ENCODE measurements at places on chromosomes 6 and 20. TPM values are rescaled to one million over a fixed set of nuclear protein-coding genes. Genes with fewer than 3 reads are reported as not detected.

DNA sequence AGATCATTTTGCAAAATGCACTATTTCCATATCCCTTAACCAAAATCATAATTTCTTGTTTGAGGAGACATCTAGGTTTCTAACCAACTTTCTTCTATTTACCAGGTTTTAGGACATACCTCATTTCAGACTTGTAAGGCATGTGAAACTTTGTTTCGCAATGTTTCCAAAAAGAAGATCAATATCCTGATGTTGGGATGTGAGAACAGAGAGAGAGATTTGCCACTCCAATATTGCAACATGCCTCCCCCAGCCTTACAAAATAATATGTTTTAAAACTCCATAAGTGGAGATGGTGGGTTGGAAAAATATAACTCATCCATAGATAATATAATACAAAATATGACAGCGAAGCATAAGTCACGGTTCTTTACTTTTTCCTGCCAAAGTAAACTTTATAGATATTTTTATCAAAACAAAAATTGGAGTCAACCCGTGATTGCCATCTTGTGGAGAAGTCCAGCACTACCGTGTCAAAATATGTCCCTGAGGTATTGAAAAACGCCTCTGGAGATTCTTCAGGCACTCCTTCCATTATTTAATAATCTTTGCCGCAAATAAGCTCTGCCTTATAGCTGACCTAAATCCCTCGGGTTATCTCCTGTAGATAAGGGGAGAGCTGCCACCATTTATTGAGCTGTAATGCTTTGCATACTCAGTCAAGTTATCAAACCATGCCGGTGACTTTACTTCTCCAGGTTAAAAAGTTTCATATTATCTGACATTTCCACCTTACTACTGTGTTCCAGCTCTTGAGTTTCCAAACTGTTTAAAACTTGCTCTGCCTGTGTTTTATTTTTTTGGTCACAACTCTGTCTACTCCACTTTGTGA, 534.2 kb downstream of the HACE1 start:
- H3K27ac ChIP-seq = no peak overlapping the region
- no peaks in the 10 kb centered on the region for H3K36me3 ChIP-seq
- H3K27me3 ChIP-seq = no peaks in the 10 kb centered on the region
- H3K4me1 ChIP-seq = peaks cover 4% of the 10 kb centered on the region
- no peak overlapping the region for H3K4me3 ChIP-seq

DNA sequence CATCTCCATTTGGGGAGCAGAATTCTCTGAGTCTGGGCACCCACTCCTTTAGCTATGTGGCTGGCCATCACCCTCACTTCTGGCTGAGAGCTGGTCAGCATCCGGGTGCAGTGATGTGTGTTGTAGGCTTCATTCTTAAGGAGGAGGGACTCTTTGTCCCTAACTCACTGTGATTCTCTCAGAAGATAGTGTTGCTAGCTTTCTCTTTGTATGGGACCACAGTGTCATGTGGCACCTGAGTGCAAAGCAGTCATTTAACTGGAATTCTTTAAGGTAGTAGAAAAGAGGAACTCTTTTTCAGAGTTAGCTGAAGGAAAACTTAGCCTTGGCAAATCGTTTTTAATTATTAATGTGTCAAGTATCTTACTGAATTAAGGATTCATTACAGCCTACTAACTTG, 165.9 kb downstream of the JARID2 start:
- no peaks in the 10 kb centered on the region for H3K4me1 ChIP-seq
- no peaks in the 10 kb centered on the region for H3K27me3 ChIP-seq
- H3K36me3 ChIP-seq = no peaks in the 10 kb centered on the region
- no peak overlapping the region for H3K4me3 ChIP-seq
- no peak for DNase-seq
- H3K27ac ChIP-seq = no peak overlapping the region

GRCh38 chr20:63846128-63846771, 15.0 kb upstream of the ABHD16B start:
- H3K27ac ChIP-seq = peak overlapping the region; percentile 58
- peaks cover 42% of the 10 kb centered on the region for H3K4me1 ChIP-seq
- H3K36me3 ChIP-seq = no peaks in the 10 kb centered on the region
- peaks cover 19% of the 10 kb centered on the region for H3K27me3 ChIP-seq
- no peak overlapping the region for H3K4me3 ChIP-seq

- H3K27ac ChIP-seq = no peak overlapping the region
- H3K36me3 ChIP-seq = no peaks in the 10 kb centered on the region
- DNase-seq = no peak
- no peaks in the 10 kb centered on the region for H3K27me3 ChIP-seq
- no peak overlapping the region for H3K4me3 ChIP-seq
These were observed 178.8 kb upstream of the SNX9 start for GRCh38 chr6:157644043-157644810.

Gene FAM83D
- 4.8 TPM for total RNA-seq

Gene CDH26
- total RNA-seq = 4.6 TPM

Gene ZNF341
- total RNA-seq = 10.0 TPM

Gene EEF1A2
- not detected for total RNA-seq

- no peaks in the 10 kb centered on the region for H3K4me1 ChIP-seq
- no peak overlapping the region for H3K27ac ChIP-seq
- no peak for DNase-seq
- no peak overlapping the region for H3K4me3 ChIP-seq
- H3K27me3 ChIP-seq = no peaks in the 10 kb centered on the region
These were observed 143.7 kb upstream of the HTR1E start for GRCh38 chr6:86793649-86794048.

DNA sequence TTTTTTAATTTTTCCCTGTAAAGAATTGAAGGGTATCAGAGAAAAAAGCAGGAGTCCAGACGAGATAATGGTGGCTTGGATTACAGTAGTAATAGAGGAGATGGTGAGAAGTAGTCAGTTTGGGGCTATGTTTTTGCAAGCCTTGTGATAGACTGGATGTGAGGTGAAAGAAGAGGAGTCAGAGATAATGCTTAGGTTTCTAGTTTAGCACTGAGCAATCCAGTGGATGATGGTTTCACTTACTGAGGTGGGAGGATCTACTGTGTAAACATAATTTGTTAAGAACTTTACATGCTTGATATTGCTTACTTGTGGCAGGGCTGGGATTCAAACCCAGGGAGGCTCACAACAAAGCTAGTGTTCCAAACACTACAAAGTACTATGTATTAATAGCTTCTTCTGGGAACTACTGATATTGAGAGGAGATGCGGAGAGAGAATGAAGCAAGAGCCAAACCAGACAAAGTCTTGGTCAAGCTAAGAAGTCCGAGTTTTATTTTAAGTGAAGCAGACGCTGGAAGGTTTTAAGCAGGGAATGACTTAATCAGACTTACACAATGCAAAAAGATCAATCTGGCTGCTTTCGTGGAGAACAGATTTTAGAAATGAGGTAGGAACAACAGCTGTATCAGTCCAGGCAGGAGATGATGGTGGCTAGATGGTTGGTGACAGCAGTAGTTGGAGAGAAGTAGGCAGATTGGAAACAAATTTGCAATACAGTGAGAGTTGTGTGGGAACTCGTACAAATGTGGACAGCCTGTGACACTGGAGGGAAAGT, 58.0 kb downstream of the ZFAND3 start:
- no peak overlapping the region for H3K27ac ChIP-seq
- H3K4me3 ChIP-seq = no peak overlapping the region
- H3K4me1 ChIP-seq = peaks cover 16% of the 10 kb centered on the region
- no peaks in the 10 kb centered on the region for H3K27me3 ChIP-seq
- no peaks in the 10 kb centered on the region for H3K36me3 ChIP-seq
- DNase-seq = no peak

DNA sequence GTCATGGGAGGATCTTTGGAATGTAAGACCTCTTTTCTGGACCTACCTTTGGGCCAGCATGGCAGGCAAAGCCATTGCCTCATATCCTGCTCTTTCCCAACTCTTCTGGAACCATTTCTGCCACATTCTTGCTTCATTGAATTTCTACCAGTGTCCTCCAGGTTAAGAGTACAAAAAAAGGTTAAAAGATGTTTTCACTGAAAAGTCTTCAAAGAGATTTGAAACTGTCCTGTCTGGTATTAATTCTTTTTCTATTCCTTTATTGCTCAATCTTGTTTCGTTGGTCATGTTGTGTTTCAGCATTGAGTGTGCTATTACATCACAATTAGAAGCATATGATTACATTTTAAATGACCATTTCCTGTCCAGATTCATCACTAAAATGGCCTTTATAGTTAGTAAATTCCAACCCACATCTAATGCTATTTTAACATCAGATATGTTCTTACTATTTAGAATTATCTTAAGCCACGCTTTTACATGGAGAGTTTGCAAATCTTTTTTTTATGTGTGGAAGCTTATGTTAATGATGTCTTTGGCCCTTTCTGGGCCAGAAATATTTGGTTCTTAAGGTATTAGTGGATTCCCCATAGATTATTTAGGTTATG, 450.9 kb downstream of the GJA1 start:
- H3K27ac ChIP-seq = no peak overlapping the region
- H3K4me3 ChIP-seq = no peak overlapping the region
- H3K27me3 ChIP-seq = no peaks in the 10 kb centered on the region
- H3K4me1 ChIP-seq = peaks cover 3% of the 10 kb centered on the region
- DNase-seq = no peak

Gene HLA-DOB
- 5.2 TPM for total RNA-seq

DNA sequence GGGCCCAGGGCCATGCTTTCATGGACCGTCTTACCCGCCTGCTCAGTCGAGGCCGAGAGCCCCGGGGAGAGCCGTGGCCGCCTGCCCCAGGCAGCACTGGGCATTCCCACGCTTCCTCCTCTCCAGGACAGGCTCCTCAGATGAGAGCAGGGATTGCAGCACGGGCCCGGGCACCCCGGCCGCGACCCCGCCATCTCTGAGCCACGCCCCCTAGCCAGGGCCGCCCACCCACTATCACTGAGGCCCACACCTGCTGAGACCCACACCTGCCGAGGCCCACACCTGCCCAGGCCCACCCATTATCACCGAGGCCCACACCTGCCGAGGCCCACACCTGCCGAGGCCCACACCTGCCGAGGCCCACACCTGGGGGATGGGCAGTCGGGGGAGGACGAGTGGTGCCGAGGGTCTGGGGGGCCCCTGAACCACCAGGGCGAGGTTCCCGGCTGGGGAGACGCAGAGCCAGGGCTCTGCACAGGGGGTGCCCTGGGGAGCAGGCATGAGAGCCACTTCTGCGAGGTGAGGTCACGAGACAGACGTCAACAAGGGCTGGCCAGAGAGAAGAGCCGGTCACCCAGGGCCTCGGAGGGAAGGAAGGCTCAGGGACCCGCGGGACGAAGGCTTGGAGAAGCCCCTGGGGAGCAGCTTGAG, 235.6 kb downstream of the ERMARD start:
- H3K27ac ChIP-seq = no peak overlapping the region
- no peaks in the 10 kb centered on the region for H3K36me3 ChIP-seq
- no peaks in the 10 kb centered on the region for H3K27me3 ChIP-seq
- DNase-seq = peak; percentile 83
- H3K4me1 ChIP-seq = no peaks in the 10 kb centered on the region

Gene NT5E
- total RNA-seq = 17.8 TPM

DNA sequence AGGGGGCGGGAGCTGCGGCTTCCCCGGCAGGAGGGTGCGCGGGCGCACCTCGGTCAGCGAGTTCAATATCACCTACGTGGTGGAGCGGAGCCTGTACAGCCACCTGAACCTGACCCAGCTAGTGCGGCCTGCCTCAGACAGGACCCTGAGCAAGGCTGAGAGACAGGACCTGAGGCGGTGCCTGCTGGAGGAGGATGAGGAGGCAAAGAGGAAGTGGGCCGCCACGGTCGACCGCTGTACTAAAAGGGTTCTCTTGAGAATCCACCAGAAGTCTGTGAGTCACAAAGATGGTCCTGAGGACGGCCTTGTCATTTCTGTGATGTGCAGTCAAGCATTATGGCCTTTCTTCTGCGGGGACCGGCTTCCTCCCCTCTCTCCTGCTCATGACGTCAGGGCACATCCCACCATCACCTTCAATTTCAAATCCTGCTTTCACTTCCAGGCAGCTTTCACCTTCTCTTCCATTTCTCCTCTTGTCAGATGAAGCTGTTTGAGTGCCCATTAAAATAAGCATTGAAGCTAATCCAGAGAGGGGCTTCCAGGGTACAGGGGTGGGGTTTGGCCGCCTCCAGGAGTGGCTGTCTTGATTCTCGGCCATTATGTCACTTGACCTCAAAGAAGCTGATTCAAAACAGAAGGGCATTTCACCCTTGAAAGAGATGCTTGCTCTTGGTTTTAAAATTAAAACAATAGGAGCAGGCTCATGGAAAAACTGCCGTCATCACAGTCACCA, 177.6 kb downstream of the SASH1 start:
- no peaks in the 10 kb centered on the region for H3K27me3 ChIP-seq
- no peak overlapping the region for H3K4me3 ChIP-seq
- peaks cover 7% of the 10 kb centered on the region for H3K4me1 ChIP-seq
- peak overlapping the region; percentile 59 for H3K27ac ChIP-seq

GRCh38 chr6:154476494-154476893, 34.0 kb downstream of the CNKSR3 start:
- H3K27me3 ChIP-seq = no peaks in the 10 kb centered on the region
- no peaks in the 10 kb centered on the region for H3K36me3 ChIP-seq
- H3K27ac ChIP-seq = no peak overlapping the region
- peaks cover 5% of the 10 kb centered on the region for H3K4me1 ChIP-seq
- no peak for DNase-seq
- H3K4me3 ChIP-seq = no peak overlapping the region

Measured in upper lobe of left lung (tissue), 6 donors.